ENCODE measurements at places on chromosomes 12 and 14. TPM values are rescaled to one million over a fixed set of nuclear protein-coding genes. Genes with fewer than 3 reads are reported as not detected.

DNA sequence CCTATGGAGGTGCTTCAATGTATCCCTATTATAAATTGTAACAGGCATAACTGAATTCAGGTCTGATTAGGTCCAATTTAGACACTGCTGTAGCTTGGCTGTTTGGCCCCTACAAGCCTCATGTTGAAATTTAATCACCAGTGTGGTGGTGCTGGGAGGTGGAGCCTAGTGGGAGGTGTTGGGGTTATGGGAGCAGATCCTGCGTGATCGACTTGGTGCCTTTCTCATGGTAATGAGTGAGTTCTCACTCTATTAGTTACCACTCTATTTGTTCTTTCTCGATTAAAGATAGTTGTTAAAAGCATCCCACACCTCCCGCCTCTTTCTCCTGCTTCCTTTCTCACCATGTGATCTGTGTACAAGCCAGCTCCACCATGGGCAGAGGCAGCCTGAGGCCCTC lies 122.1 kb downstream of the FOXA1 start:
- DNase-seq: no peak

GRCh38 chr12:29762637-29763300 lies 21.0 kb downstream of the TMTC1 start:
- DNase-seq: no peak

DNA sequence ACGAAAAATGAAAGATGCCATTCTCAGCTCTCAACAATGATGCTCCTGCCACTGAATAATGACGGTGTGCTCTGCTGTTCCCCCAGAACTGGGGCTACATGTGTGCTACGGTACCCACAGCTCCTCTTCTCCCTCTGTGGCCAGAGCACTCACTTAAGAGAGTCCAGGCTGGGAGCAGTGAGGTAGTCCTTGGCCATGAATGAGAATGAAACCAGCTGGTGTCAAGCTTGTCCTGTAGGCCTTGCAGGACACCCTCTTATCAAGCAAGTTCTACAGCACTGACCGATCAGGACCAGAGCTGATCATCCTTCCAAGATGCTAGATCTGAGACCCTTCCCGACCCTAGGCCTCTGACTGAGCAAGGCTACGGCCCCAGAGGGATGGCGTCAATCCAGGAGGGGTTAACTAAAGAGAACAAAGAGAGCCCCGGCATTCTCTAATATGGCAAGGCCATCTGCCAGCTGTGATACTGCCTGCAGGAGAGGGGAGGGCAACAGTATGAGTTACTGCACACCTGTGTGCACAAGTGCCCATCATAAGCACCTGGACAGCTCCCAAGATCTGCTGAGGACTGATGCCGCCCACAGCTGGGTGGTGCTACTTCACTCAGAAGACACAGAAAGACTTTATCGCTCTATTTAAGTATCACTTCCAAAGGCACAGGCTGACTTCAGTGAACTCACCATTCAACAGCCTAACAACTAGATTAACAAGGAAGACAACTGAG lies 30.5 kb downstream of the APPL2 start:
- no peak for DNase-seq

The FOXA1 gene
- total RNA-seq: not detected

The SYT1 gene
- total RNA-seq: 1.3 TPM
